ENCODE measurements at places on chromosomes 6 and 20.
A peak's percentile ranks its signal among the peaks of the same experiment; 100 is the strongest.

GRCh38 chr6:102356170-102356569 is 962.7 kb downstream of the GRIK2 start:
- no peak for DNase-seq

GRCh38 chr6:149918151-149918905 is 4.6 kb downstream of the RAET1G start:
- no peak for DNase-seq

- no peak for DNase-seq
Measured at GRCh38 chr6:26128013-26128771, 41.0 kb downstream of the HFE start.

DNA sequence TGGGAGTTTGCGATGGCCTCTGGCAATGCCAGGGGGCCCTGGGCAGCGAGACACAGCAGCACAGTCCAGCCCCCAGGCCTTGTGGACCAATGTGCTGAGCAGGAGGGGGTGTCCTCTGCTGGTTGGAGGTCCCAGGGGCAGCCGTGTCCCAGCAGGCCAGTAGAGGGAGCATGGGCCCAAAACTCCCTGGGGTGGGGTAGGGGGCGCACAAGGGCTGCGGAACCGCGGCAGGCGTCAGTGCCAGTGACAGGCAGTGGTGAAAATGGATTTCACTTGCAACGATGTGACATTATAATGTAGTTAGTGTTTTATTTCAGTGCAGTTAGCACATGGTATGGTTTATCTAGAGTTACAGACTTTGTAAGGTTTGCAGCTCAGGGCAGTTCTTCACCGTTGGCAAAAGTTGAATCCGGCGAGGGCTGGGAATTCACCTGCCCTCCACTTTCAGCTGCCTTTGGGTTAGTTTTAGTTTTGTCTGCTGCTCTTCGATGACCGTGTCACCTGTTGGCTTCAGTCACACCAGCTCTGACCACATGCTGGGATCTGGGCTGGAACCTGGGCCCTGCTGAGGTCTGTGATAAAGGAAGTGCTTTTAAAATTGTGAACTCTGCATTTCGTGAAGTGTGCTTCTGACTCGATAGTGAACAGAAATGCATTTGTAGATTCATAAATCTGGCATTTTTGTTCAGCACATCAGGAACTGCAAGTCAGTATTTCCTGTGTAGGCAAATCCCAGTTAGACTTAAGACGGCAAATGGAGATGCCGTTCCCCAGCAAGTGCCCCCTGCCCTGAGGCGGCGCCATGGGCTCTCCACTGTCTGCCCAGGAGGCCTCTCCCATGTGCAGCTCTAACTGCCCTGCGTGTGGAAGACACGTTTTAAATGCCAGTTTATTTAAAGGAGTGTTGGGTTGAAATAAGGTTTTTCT is 46.8 kb downstream of the PYGB start:
- DNase-seq = peak; percentile 51

DNA sequence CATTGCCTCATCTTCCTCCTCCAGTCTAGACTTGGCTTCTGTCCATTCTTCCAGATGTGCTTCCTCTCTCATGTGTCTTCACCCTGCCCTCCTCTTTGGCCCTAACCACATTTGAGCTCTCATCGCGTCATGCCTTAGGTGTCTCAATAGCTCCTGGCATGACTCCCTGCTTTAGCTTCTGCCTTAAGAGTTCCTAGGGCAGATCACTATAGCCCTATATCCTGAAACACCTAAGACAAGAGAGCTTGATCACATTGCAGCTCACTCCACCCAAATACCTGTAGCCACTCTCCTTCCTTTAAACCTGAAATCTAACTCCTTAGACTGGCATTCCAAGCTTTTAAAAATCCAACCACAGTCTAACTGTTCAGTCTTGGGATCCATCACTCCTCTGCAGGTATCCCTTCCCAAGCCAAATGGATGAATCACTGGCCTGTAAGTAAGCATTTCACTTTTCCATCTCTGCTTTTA is 69.0 kb upstream of the STXBP5 start:
- DNase-seq = peak; percentile 100

DNA sequence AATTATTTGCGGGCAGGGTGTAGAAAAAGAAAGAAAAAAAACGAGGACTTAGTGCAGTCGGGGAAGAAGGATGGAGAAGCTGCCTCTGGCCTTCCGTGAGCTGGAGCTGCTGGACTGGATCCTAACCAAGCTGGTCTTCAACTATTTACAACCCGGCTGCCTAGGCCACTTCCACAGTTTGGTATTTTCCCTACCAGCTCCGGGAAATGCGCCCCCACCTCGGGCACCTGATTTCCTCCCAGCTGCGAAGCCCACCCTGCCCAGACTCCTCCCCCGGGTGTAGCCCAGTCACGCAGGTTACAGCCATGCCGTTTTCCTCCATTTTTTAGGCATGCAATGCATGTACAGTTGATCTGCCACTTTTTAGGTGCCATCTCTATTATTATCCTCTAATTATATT is 21.2 kb downstream of the THEMIS start:
- DNase-seq = peak; percentile 7

DNA sequence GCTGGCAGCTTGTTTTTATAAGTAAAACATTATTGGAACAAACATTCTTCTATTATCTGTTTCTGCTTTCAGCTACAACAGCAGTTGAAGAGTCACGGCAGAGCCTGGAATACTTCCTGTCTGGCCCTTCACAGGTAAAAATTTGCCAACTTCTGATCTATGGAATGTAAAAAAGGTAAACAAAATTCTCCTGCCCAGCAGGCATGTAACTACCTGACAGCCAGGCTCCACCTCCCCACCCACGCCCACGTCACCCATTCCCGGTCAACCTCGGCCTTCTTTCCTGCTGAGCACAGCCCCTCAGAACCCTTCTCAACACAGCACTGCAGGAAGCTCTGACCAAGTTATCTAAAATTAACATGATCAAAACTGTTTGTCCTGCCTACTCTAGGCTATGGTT is 166.0 kb downstream of the DLL1 start:
- DNase-seq = no peak

GRCh38 chr20:19466206-19466928 is 253.9 kb downstream of the SLC24A3 start:
- no peak for DNase-seq

- DNase-seq = peak; percentile 73
Measured at GRCh38 chr20:4217349-4217841, 202.0 kb upstream of the RNF24 start.

DNA sequence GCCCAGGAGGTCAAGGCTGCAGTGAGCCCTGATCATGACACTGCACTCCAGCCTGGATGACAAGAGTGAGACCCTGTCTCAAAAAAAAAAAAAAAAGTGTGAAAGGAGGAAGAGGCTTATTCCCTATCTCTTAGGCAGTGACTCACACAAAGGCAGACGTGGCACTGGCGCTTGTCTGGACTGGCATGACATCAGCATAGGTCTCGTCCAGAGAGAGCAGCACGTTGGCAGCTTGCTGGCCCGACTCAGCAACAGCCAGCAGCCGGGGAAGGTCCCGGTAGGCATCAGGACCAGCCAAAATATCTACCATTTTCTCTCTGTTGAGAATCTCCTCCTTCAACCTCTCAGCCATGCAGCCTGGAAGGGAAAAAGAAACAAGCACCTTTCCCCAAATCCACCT is 14.1 kb downstream of the CDK5RAP1 start:
- DNase-seq = peak; percentile 45

DNA sequence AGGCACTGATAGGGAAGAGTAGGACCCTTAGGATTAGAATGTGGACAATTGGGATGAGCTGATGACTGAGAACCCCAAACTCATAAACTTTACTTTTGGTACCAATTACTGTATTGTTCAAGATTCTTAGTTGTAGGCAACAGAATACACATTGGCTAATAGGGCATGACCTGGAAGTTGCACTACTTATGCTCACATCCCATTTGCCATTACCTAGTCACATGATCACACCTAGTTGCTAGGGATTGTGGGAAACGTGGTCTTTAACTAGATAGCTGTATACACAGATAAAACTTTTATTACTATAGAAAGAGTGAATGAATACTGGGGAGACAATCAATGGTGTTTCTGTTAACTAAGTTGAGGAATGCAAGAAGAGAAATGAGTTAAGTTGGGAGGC is 113.4 kb upstream of the AKIRIN2 start:
- no peak for DNase-seq

GRCh38 chr20:57241363-57241991 is 25.0 kb downstream of the BMP7 start:
- no peak for DNase-seq

- no peak for DNase-seq
Measured at GRCh38 chr6:148775161-148775560, 28.3 kb downstream of the UST start.

GRCh38 chr6:20464041-20464440 is 62.4 kb downstream of the E2F3 start:
- no peak for DNase-seq

- DNase-seq = peak; percentile 59
Measured at GRCh38 chr6:138682704-138683527, 90.7 kb upstream of the CCDC28A start.

- no peak for DNase-seq
Measured at GRCh38 chr6:87858440-87858839, 156.4 kb upstream of the AKIRIN2 start.

All from fibroblast of mammary gland (primary cell).